ENCODE measurements at places on chromosomes 16 and 17.

GRCh38 chr17:45573924-45574770 lies 83.6 kb upstream of the PLEKHM1 start:
- no peak for DNase-seq

DNA sequence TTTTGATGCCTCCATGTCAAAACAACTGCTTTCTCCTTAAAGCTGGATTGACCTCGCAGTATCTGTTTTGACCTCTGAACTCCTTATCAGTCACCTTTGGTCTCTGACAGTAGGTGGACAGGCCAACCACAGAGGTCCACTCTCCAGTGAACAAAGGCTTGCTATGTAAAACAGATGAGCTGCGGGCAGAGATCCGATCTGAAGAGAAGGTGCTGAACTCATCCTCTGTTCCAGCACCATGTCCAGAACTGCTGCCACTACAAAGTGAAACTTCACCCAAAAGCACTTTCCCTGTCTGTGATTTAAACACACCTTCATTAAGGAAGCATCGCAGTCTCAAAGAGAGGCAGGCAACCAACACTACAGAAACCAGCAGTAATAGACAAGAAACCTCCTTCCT lies 117.3 kb upstream of the CORO6 start:
- no peak for DNase-seq

- DNase-seq, result no peak
Measured at GRCh38 chr17:79046197-79046915, 22.4 kb downstream of the C1QTNF1 start.

DNA sequence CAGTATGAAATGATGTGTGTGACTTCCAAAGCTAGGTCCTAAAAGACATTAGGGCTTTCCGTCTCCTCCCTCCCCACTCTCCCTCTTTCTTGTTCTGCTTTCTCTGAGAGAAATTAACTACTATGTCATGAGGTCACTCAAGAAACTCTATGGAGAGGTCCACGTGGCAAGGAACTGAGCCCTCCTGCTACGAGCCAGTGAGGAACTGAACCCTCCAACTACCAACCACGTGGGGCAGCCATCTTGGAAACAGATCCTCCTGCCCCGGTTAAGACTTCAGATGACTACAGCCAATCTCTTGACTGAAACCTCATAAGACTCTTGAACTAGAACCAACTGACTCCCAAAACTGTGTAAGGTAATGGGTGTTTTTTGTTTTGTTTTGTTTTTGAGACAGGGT lies 4.2 kb upstream of the ALOX15 start:
- no peak for DNase-seq

GRCh38 chr16:63283721-63284120 lies 1247.5 kb upstream of the CDH8 start:
- DNase-seq, result no peak

GRCh38 chr17:78072961-78073360 lies 55.6 kb downstream of the TMC6 start:
- no peak for DNase-seq

DNA sequence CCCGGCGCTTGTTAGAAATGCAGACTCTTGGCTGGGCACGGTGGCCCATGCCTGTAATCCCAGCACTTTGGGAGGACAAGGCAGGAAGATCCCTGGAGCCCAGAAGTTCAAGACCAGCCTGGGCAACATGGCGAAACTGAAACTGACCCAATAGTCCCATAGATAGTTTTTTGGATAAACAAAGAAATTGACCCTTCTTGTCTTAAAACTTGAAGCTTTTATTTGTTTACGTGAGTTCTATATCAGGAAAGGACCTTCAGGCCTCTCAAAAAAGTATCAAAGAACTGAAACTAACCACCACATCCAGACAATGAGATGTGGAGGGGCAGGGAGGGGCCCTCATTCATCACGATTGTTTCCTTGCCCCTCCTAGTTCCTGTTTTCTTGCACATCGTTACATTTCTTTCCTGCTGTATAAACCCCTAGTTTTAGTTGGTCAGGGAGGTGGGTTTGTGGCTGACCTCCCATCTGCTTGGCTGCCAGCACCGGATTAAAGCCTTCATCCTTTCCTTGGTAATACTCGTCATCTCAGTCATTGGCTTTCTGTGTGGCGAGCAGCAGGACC lies 29.9 kb upstream of the PRM1 start:
- no peak for DNase-seq

Data from NCI-H1436 treated with DMSO at 0.1 percent for 48 hours (cell line).